ENCODE measurements at places on chromosomes 3 and 15.

DNA sequence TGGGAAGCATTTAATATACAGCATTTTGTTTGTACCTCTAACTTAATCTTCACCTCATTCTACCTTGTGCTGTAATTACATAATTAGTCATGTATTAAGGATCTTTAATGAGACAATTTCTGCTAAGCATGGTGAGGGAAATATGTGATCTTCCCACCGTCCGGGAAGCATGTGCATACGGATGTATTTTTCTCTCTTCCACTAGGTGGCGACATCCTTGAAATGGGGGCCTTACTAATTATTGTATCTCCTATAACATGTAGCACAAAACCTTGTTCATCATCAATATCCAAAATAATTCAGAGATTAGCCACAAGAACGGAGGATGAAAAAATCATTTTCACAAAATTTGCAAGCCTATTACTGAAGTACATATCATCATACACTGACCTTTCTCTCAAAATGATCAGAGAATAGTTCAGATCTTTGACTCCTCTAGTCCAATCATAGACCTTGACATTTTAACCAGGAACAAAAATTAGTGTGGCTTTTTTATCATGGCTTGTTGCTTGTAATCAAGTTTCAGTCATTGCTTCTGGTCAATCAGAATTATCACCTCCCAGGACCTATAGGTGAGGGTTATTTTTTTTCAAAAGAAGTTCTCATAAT lies 148.9 kb upstream of the GBE1 start:
- DNase-seq: peak; percentile 43

DNA sequence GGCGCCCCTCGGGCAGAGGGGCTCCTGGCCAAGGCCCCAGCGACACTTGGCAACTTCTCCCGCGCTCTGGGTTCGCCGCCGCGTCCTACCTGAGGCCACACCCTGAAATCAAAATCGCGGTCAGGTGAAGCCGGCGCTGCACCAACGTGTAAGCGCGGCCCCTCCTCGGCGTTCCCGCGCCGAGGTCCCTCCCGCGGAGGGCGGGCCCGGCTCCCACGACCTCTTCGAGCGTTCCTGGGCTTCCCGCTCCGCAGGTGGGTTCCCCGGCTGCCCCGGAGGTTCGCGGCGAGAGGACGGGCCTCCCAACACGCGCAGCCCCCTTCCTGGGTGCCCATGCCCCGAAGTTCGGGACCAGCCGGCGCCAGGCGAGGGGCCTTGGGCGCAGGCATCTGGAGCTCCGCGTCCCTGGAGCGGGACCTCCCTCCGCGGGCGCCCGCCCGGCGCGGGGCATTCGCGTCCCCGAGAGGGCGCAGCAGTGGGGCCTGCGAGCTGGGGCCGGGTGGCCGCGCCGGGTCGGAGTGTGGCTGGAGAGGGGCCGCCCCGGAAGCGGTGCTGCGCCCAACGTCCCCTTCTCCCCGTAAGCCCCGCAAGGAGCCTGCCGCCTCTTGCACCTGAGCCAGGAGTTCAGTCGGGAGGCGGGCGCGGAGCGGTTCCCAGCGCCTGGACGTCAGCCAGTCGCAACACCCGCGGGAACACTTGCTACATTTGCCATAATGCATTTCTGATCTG lies 13.7 kb downstream of the PAK6 start:
- DNase-seq: no peak

DNA sequence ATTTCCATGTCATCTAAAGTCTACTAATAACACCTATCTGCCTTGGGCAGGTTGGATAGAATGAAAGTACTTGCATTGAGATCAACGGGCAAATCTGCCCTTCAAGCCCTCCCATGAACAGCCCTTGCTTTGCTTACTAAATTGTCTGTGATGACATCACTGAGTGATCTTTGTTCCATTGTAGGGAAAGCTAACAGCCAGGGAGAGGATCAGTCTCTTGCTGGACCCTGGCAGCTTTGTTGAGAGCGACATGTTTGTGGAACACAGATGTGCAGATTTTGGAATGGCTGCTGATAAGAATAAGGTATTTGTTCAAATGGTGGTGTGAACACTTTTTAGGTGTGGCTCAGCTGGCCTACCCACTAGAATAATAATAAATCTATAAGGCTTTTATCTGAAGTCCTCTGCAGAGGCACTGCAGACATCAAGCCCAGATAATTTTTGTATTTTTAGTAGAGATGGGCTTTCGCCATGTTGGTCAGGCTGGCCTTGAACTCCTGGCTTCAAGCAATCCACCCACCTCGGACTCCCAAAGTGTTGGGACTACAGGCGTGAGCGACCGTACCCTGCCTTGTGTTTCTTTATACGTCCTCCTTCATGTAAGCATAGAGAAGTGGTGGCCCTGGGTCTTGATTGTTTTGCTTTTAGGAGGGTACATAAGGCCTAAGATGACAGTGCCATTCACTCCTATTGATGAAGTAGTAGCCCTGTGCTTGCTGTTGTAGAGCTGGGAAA lies 5.7 kb downstream of the PCCB start:
- no peak for DNase-seq

DNA sequence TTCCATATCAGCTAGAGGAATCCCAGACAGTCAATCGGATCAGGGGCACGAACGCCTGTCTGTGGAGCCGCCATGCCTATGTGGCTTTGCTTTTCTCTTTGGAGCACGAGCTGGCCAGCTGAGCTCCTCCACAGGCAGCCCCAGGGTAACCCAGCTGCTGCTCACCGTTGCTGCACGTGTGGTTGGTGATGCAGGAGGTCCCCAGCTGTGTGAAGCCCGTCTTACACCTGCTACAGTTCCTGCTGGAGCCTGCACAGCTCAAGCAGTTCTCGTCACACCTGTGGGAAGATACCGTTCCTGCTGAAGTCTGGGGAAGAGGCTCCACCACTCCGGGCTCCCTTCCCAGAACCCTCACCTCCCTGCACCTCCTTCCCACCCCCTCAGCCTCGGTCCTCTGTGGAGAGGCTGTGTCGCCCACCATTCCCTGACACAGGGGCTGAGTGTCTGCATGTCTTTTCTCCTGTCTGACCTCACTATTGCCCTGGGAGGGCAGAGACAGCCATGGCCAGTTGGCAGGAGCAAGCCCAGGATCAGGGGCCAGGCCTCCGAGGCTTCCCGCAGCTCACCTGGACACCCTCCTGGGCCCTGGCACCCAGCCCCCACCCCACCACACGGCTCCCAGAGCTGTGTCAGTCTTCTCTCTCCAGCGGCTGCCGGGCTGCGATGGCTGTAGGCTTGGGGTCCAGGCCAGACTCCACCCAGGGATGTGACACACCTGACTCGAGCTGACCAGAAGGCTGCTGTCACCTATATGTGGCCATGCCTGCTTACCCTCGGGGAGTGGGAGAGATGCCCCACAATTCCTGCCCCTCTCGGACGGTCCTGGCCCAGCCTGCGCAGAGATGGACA lies 12.2 kb upstream of the SNRPA1 start:
- no peak for DNase-seq

GRCh38 chr3:110542552-110543150 lies 529.0 kb upstream of the NECTIN3 start:
- peak; percentile 41 for DNase-seq

DNA sequence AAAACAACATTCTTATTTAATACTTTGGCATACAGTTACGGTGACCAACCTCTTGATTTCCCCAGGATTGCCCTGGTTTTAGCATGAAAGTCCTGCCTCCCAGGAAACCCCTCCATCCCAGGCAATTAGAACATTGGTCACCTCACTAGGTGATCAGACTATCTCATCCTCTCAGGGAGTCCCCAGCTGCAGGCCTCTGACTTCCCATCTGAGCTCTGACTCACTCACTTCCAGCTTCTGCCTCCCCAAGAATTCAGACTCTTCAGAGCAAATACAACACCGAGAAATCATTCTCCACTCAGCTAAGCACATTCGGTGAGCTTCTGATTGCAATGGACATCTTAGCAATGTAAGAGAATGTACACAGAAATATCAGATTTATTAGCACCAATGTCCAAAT lies 92.4 kb upstream of the HES1 start:
- peak; percentile 81 for DNase-seq

- DNase-seq: peak; percentile 31
Measured at GRCh38 chr3:30399394-30400181, 206.8 kb upstream of the TGFBR2 start.
